ENCODE measurements at places on chromosomes 4 and X. TPM values are rescaled to one million over a fixed set of nuclear protein-coding genes. Genes with fewer than 3 reads are reported as not detected.

OCRL gene
- total RNA-seq, result 2.1 TPM

USP17L30 gene
- total RNA-seq, result not detected

OCIAD2 gene
- total RNA-seq, result 137 TPM

MSMO1 gene
- total RNA-seq, result 35.9 TPM

NSG1 gene
- 11.9 TPM for total RNA-seq

SLC10A4 gene
- total RNA-seq, result not detected

HERC5 gene
- total RNA-seq, result 49.2 TPM

GRCh38 chrX:111131572-111131971 lies 35.6 kb downstream of the PAK3 start:
- no peak for DNase-seq

DNA sequence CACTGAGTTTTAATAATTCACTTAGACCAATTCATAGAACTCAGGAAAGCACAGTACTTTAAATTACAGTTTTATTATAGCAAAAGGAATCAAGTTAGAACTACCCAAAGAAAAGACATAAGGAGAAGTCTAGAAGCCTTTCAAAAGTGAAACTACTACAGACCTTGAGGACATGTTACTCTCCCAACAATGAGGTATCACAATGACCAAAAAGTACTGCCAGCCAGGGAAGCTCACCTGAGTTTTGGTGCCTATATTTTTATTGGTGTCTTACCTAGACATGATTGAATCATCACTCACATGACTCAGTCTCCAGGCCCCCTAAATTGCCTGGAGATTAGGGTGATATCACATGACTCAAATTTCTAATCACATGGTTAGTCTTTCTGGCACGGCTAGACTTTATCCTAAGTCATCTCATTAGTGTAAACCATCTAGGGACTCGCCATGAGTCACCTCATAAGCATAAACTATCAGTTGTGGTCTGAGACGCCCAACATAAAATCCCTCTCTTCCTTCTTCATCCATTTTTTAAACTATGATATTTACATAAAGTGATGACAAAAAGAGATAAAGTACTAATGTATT lies 372.3 kb downstream of the TMA16 start:
- no peak for DNase-seq

GRCh38 chr4:82367438-82368097 lies 6.2 kb downstream of the HNRNPD start:
- no peak for DNase-seq

GRCh38 chrX:46577221-46578005 lies 3.8 kb downstream of the CHST7 start:
- no peak for DNase-seq

GRCh38 chr4:82688091-82688795 lies 110.4 kb downstream of the SCD5 start:
- DNase-seq, result no peak

DNA sequence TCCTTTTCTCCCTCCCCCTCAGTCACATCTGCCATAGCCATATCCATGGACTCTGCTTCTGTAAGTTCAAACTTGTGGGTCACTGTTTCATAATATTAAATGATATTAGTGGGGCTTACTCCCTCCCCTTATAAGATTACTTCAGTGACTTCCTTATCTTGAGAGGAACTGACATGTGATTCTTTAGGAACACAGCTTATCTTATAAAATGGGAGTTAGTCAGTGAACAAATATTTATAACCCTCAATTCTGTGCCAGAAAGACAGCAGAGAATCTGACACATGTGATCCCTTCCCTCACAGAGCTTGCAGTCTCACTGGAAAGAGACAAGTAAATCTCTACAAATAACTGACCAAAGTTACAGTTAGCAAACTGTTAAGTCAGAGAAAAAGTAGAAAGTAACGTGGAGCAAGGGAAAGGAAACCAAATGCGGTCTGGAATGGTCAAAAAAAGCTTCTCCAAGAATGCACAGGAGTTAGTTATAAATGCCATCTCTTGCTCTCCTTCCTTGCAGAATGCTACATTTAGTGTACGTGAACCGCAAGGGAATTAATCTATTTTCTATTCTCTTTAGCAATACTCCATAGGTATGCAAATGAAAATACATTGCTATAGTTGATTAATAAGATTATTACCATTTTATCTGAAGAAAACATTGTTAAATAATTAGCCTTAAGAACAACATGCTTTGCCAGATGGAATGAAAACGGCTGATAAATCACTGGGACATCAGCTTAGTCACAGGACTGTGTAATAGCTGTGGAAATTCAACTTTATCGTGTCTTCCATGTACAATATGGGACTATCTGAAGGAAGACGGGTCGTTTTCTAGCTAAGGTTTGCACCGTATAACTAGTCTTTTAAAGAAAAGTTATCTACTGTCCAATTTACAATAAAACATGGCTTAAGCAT lies 29.0 kb downstream of the SGMS2 start:
- no peak for DNase-seq

DNA sequence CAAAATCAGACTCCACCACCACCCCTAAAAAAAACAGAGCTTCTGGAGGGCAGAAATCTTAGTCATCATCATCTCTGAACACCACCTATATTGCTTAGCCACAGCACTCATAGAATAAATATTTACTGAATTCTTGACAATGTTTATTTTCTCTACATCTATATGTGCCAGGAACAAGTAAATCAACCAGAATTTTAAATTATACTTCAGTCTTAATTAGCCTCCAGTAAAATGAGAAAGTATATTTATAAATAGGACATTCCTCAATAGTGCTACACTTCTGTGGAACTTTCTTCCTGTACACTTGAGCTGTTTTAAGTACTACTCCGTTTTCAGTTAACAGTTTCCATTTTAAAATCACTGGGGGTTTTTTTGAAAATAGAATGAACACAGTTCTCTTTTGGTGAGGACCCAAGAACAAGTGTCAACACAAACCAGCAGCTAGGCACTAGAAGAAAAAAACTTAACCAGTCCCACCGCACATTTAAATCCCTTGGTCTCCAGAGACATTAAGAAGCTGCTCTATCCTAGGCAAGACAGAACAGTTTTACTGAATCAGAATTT lies 25.5 kb downstream of the SMIM14 start:
- DNase-seq, result no peak

- DNase-seq, result no peak
Observed at GRCh38 chr4:188737251-188738002, 598.2 kb downstream of the TRIML1 start.

DNA sequence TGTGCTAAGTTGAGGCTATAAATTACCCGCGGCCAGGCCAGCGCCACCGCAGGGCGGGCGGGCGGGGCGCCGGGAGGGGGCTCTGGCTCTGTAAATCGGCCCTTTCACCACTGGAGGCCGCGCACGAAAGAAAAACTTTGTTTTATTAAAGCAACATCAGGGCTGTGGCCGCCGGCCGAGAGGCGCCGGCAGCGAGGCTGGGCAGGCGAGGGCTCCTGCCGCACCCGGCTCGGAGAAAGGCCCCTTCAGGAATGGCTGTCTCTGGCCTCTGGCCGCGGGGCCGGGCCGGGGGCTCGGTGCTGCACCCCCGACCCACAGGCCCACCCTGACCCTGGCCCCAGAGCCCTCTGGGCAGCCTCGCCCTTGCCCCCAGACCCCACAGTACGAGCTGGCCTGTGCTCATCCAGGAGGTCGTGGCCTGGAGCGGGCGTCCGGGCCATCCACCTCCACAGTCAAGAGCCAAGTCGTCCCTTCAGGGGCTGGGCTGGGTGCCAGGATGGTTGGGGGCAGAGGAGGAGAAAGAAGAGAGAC lies 29.5 kb upstream of the FGFR3 start:
- no peak for DNase-seq

- DNase-seq, result no peak
Observed at GRCh38 chr4:14241574-14241973, 614.0 kb upstream of the BOD1L1 start.

- no peak for DNase-seq
Observed at GRCh38 chr4:185395238-185395955, at the start of gene LRP2BP. Gene LRP2BP, minus strand, starts transcription at chr4:185395924. Its CDS starts 17,738 bp downstream, at chr4:185378186.

DNA sequence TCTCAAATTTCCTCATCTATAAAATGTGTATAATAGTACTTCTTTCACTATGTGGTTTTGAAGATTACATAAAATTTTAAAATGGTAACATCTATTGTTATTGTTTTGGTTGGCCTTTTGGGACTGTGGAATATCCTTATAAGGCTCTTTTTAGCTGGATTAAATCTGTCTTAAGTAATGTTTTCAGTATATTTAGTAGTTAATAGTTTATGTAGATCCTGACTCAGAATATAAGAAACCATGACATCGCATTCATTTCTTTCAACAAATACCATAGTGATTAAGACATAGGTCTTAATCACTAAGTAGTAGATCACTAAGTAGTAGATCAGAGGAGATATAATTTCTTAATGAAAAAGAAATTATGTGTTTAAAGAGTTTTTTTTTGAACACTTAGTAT lies 48.5 kb downstream of the MRPL1 start:
- DNase-seq, result no peak

GRCh38 chr4:14008494-14008893 lies 381.0 kb upstream of the BOD1L1 start:
- no peak for DNase-seq

All from activated CD4-positive, alpha-beta T cell treated with anti-CD3 and anti-CD28 coated beads, Interleukin-2, amount 10 ng/mL, durations not matched to agents 7 days and 5 days (primary cell).